ENCODE measurements at places on chromosomes 16 and 17.

DNA sequence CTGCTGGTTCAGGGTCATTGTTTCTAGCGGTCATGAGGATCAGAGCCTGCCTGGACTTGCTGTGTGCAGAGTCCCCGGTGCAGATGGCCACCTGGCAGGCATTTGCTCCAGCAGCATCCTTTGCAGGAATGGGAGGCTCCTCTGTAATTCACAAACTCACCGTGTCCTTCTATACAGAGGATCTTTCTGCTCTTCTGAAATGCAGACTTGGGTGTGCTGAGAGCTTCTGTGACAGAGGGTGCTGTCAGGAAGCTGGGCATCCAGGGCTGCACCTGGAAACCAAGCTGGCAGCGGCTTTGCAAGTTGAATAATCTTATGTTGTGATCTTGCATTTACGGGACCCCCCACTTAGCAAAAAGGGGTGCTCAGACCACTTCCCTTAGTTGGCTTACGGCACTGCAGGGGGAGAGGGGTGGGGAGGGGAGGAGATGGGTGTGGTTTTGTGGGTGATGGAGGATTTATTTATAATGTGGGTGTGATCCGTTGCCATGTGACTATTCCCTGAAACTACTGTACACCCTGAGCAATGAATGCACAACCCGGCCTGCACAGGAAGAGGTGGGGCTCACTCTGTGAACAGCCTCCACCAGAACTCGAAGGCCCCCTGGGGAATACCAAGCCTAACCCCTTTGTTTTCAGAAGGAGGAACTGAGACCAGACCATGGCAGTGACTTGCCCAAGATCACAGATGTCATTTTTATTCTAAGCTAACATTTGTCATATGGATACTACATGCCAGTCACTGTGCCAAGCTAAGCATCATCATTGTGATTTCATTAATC is 178.3 kb downstream of the PRKCB start:
- peak; percentile 47 for DNase-seq

DNA sequence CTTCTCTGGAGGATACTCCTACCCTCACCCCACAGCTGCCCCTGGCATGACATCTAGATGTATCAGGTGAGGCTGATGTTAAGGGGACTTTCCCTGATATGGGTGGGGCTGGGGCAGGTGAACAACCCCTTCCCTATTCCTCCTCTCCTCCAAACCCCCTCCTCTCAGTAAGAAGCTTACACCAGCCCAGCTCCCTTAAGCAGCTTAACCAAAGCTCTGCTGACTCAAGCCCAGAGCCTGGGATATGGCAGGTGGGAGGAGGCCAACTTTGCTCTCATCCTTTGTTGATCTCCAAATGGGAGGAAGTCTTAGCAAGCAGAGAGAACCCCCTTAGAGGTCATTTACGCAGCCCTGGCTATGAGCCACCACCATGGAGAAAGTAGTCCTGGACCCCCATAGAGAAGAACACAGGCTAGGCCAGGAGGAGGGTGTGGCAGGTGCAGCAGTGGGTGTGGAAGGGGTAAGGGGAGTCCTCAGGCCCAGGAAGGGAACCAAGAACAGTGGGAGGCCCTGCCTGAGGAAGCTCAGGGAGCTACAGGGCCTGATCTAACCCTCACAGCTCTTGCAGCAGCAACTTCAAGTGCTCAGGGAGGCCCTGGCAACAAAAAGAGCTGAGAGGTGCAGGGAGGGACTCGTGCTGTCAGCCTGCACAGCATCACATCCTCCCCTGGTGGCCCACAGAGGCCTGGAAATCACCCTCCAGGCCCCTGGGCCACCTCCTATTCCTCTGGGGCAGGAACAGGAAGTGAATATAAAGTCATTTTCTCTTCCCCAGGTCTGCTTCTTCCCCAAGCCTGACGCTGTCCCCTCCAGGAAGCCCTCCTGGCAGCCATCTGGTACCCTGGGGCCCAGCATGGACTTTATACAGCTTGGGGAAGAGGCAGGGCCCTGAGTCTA is 2.9 kb downstream of the UNC119 start:
- no peak for DNase-seq

- no peak for DNase-seq
Measured at GRCh38 chr16:85291302-85292148, 179.3 kb upstream of the CIBAR2 start.

GRCh38 chr17:37527249-37527851 is 37.7 kb downstream of the DUSP14 start:
- peak; percentile 31 for DNase-seq

- no peak for DNase-seq
Measured at GRCh38 chr16:49491106-49491670, 117.6 kb downstream of the C16orf78 start.

- DNase-seq: peak; percentile 26
Measured at GRCh38 chr16:31696968-31697743, 169.5 kb downstream of the AHSP start.

DNA sequence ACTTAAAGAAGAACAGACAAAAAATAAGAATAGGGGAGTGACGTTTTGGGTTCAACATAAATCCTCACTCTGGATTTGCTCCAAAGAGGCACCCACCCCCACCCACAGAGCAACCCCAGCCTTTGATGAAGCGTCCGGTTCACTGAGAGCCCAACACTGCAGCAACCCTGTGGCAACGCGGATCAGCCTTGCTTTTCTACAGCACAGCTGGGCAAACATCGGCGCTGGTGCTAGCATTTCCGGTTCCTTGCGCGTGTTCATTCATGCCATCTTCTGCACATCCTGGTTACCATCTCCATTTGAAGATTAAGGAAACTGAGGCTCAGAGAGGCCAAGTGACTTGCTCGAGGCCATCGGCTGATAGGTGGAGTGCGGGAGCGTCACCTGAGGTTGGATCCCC is 8.7 kb upstream of the GINS2 start:
- DNase-seq: no peak

DNA sequence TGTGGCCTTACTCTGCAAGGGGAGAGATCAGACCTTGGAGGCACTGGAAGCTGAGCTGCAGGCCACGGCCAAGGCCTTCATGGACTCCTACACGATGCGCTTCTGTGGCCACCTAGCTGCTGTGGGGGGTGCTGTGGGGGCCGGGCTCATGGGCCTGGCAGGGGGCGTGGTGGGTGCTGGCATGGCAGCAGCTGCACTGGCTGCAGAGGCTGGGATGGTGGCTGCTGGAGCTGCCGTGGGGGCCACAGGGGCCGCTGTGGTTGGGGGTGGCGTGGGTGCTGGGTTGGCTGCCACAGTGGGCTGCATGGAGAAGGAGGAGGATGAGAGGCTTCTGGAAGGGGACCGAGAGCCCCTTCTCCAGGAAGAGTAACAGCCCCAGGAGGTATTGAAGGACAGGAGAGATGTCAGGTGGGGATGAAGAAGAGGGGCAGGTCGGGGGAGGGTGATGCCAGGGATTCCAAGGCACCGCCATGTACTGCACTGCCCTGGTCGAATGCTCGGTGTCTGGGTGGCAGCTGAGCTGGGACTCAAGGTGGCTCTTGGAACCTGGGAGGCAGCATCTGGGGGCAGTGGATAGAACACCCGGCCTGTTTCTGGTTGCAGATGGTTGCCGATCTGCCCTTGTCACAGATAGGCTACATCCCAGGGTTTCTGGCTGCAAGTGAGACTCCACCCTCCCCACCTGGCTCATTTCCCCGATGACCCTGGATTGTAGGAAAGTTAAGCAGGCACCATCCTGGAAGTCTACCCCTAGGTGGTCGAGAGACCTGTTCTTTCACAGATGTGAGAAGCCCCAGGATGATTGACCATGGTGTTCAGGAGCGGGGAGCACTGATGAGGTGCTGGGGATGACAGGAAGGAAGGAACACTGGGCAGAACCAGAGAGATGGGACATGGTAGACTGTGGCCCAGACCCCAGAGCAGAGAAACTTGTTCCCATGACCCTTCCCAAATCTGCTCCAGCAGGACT is 5.1 kb downstream of the RNF112 start:
- no peak for DNase-seq
